Pancreas (tissue), 10 donors: ENCODE measurements at places on chromosomes 3 and 15.

DNA sequence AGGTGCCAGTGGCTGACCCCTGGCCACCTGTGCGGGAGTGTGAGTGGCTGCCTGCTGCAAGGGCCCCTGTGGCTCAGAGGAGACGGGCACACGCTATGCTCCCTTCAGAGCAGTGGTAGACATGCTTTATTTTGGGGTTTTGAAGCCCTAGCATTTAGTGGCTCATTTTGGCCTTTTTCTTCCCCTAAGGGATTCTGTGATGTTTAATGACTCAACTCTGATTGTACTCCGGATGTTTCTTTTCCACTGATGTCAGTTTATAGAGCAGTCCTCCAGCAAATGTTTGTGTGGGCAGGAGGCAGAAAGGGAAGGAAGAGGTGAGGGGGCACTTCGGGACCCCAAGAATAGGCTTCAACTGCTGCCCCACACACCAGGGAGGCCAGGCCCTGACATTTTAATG, 288.9 kb upstream of the C2CD4B start:
- DNase-seq = no peak

GRCh38 chr3:49700453-49701128, 11.2 kb downstream of the RNF123 start:
- peak; percentile 31 for DNase-seq

DNA sequence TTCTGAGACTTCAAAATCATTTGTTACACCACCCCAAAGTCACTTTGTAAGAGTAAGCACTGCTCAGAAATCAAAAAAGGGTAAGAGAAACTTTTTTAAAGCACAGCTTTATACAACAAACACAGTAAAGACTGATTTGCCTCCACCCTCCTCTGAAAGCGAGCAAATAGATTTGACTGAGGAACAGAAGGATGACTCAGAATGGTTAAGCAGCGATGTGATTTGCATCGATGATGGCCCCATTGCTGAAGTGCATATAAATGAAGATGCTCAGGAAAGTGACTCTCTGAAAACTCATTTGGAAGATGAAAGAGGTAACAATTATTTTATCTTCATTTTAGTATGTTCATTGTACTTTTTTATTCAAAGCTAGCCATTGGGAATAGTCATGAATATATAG, 32.6 kb downstream of the BLM start:
- no peak for DNase-seq

DNA sequence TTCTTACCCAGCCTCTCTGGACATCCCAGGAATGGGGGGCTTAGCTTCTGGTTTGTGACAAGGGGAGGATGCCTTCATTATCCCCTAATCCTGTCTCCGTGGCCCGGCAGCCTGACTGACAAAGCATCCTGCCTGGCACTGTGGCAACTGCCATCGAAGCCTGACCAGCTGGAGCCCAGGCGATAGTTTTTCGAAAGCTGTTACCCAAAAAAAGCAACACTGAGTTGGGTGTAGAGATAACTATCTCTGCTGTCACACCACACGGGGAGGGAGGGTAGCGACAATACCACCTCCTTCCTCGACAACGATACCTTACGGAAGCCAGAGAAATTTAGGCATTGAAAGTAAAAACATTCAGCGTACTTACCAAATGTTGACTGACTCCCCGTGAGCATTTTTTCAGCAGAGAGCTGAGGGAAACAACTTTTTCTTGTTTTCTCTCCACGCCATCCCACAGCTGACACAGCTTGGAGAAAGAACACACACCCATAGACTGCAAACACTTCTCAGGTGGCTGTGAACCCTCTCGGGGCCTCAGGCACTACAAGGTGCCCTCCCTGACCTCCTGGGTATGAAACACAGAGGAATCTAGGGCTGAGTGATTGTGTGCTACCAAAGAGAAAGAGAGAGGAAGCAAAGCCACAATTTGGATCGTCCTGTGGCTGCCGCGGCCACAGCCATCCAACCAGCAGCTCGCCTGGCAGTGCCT, 361.9 kb upstream of the ICE2 start:
- no peak for DNase-seq

DNA sequence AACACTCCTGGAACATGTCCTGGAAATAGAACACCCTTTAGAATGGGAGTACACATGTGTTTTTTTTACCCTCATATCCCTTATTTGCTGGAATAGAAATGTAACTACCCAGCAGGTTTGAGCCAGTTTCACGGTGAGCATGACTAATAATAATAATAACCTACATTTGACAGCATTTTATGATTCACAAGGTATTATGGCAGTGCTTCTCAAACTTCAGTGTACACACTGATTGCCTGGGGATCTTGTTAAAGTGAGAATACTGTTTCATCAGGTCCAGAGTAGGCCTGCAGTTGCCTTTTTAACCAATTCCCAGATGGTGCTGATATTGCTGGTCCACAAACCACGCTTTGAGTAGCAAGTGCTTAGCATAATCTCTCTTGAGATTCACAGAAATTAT, 63.9 kb downstream of the NFKBIZ start:
- no peak for DNase-seq

- DNase-seq = no peak
These were observed 369.7 kb upstream of the PROK2 start for GRCh38 chr3:72154391-72155335.

GRCh38 chr15:92715758-92716157, 60.2 kb upstream of the FAM174B start:
- no peak for DNase-seq

DNA sequence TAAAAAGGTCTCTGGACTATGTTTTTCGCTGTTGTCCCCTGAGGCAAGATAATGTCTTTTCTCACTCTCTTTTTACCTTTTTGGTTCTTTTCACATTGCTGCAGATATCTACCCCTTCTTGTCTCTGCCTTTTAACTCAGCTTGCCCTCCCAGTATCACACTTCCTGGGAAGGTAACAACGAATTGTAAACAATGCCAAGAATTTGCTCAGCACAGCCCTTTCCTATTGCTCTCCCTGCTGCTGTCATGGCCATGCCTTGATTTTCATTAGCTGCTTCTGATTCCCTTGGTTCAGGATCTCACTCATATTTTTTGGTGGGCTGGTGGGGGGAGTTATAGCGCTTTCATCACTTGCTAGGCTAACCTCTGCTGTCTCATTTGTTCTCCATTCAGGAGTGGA, 123.1 kb upstream of the DPH6 start:
- no peak for DNase-seq

DNA sequence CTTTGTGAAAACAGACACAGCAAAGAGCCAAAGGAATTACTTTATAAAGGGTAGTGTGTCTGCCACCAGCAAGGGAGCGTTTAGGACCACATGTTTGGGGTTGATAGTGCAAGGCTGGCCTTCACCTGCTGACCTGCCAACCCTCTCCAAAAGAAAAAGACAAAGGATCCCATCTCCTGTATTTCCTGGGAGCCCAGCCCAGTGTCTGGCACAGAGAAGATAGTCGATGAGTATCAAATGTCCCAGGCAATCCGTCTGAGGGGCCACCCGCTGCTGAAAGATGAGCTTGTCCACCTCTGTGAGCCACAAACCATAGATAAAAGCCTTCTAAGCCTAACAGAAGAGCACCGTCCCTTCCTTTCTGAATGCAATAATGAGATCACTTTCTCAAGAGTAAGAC, 154.8 kb upstream of the CTNNB1 start:
- DNase-seq = no peak

DNA sequence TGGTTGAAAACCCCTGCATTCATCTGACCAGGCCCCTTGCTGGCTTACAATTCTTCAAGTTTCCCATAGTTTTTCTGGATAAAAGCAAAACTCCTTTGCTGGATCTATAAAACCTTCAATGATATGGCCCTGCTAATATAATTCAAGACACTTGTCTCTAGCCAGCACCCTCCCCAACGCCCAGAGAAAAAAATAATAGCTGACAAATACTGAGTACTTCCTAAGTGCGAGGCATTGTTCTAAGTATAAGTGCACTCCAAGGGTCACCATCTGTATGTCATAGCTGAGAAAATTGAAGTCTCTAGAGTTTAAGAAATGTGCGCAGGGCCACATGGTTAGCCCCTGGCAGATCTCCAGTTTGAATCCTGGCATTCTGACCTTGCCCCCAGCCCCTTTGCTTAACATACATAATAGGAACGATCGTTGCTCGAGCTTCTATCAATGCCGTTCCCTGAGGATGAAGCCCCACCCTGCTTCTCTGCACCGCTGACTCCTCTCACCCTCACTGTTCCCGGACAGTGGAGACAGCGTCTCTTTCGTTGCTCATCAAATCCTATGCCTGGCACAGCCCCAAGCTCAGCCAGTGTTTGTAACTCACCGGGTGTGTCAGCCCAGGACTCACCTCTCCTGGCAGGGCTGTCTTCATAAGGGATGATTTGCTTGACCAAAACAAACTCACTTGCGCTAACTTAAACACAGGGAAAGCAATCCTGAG, 377.1 kb upstream of the PROK2 start:
- no peak for DNase-seq

- DNase-seq = no peak
These were observed 242.2 kb downstream of the ABHD5 start for GRCh38 chr3:43932921-43933320.

- no peak for DNase-seq
These were observed 71.2 kb upstream of the SOX14 start for GRCh38 chr3:137692803-137693431.

DNA sequence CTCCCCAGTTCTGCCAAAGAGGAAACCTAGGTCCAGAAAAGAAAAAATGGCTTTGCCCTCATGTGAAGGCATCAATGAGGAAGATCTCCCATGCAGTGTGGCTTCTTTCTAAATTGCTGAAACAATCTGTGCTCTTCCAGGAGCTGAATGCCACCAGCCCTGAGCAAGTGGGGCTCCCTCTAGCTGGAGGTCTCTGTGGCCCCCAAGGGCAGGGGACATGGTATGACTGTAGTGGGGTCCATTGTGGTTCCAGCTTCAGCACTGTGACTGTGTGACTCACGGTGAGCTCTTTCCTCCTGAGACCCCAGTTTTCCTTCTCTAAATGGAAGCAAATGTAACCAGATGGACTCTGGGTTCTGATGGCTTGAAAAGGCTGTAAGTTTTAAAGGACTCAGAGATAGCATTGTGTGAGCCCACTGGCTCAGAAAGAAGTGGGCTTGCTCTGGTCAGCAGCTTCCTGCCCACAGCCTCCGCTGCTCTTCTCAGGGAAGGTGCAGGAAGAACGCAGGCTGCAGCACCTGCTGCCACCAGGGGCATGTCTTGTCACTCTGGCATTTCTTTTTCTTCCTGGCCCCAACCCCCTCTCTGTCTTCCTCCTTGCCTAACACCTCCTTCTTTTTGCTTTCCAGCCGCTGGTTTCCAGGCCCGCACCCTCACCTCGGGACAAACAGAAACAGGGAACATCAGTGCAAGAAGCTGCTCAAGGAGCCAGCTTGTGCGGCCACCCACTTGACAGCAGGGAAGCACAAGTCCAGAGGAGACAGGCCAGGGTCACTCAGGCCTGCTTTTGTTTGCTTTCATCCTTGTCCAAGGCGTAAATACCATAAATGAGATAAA, 5.8 kb upstream of the CXCR6 start:
- no peak for DNase-seq

DNA sequence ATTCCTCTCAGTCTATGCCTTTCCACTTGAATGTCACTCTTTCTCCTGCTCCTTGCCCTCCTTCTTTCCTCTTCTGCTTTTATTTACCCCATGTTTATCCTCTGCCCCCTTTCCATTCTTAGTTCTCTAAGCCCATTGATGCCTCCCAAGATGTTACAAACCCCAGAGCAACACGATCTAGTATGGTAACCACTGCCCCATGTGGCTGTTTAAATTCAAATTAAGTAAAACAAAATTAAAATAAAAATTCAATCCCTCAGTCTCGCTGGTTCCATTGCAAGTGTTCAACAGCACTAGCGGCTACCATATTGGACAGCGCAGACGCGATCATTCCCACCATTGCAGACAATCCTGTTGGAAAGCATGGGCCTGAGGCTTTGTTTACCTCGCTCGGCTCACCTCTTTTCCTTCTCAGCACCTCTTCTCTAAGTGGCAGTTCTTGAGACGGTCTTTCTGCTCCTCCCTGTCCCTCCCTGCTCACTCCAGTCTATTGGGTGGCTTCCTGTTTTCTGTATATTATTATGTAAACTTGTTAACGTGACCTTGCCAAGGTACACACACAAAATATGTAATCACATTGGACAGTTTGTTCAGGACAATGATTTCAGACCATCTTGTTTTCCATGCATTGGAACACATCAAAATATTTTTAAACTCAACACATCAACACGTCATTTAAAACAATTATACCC, 21.8 kb upstream of the CA12 start:
- no peak for DNase-seq

- DNase-seq = no peak
These were observed 29.0 kb downstream of the ARIH1 start for GRCh38 chr15:72503147-72503546.

- peak; percentile 69 for DNase-seq
These were observed 22.0 kb downstream of the COL6A6 start for GRCh38 chr3:130539005-130539404.

- DNase-seq = no peak
These were observed 210.4 kb downstream of the NECTIN3 start for GRCh38 chr3:111282024-111282423.
